Tongue (tissue), 3 donors: ENCODE measurements at places on chromosomes 2 and 18. TPM values are rescaled to one million over a fixed set of nuclear protein-coding genes. Genes with fewer than 3 reads are reported as not detected.
A peak's percentile ranks its signal among the peaks of the same experiment; 100 is the strongest.

The LINC00305 gene
- not detected for total RNA-seq

GRCh38 chr2:117771969-117772630 is 42.4 kb upstream of the DDX18 start:
- peak; percentile 59 for DNase-seq

The BOLA3 gene
- 38.4 TPM for total RNA-seq

DNA sequence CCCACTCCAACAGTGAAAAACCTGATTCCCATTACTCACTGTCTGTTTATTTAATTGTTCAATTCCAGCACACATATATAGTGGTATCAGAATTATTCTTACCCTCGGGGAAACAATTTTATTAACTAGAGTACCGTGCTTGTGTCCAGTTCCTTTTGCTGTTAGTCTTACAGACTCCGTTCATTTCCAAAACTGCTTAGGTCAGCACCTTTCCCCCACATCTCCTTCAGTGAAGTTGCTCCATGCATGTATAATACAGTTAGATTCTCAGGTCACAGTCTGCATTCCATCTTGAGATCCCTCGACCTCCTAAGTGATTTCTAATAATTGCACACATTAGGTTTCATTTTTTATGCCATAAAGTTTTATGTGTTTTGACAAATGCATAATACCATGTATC is 56.3 kb upstream of the ZNF521 start:
- no peak for DNase-seq

- peak; percentile 60 for DNase-seq
These were observed 1.2 kb downstream of the RAPH1 start for GRCh38 chr2:203533676-203534591.

The CDCA7 gene
- total RNA-seq: 14.4 TPM

GRCh38 chr2:201260302-201260800 is at the start of gene CASP8:
CASP8 (plus strand) TSS chr2:201260536; CDS start chr2:201266487, 5,951 bp downstream.
- no peak for DNase-seq

- peak; percentile 91 for DNase-seq
These were observed 677 bp upstream of the MC2R start for GRCh38 chr18:13915995-13916431.

DNA sequence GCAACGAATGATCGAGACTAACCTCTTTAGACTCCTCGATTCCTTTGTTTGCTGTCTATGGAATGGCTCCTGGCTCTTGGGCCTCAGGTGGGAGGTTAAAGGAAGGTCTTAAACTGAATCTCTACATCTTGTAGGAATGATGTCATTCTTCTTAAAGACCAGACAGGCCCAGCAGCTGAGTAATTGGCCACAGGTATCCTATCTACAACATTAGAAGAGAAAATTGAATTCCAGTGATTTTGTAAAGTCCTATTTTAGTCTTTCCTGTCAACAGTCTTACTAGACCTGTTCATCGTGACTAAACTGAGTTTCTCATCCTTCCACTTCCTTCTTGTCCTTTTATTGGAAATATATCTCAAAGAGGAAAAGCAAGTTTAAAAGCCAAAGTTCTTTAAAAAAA is 274.8 kb downstream of the ALPK2 start:
- no peak for DNase-seq

DNA sequence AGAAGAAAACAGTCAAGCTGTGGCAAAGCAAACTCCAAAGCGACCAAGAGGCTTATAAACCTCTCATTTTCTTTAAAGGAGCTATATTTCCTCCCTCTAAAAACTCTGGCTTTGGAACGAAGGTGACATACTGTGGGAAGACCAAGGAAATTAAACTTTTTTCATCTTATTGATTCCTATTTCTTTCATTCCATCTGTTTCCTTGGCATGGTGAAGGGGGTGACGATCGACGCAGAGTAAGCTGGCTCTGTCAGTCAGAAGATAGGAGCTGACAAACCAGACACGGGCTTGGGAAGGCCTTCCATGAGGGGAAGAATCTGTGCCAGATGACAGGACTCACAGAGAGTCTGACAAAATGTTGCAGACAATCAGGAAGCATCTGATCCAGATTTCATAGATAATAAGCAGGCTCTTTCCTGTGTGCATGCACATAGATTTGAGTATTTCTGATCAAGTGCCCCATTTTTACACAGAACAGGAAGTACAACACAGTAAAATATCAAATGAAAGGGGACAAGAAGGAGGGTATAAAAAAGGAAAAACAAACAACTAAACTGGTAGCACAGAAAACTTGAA is 261.7 kb downstream of the SATB2 start:
- DNase-seq: no peak

The SERPINB11 gene
- total RNA-seq: 1.0 TPM

DNA sequence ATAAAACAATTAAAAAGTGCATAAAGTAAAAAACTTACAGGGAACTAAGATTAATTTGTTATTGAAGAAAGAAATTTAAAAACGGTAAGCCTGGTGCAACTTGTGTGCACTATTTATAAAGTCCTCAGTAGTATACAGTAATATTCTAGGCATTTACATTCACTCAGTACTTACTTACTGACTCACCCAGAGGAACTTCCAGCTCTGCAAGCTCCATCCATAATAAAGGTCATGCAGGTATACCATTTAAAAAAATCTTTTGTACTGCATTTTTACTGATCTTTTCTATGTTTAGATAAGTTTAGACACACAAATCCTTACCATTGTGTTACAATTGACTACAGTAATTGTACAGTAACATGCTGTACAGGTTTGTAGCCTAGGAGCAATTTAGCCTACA is 51.5 kb upstream of the NXPH2 start:
- DNase-seq: no peak

DNA sequence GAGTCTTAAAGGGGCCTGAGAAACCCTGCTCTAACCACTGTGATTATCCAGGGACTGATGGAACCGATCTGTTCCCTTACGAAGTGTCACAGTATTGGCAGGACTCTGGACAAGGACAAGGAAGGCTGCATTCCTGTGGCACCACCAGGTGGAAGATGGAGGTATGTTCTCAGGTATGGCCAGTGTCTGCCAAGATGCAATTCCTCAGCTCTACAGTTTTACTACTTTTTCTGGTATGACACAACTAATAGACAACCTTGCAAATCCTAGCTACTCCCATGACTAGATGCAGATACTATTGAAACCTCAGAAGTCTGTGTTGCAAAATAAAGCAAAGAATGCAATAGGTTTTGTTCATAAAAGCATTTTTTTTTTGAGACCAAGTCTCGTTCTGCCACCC is 14.6 kb downstream of the RAB31 start:
- no peak for DNase-seq

The ZBTB7C gene
- total RNA-seq: 17.8 TPM

DNA sequence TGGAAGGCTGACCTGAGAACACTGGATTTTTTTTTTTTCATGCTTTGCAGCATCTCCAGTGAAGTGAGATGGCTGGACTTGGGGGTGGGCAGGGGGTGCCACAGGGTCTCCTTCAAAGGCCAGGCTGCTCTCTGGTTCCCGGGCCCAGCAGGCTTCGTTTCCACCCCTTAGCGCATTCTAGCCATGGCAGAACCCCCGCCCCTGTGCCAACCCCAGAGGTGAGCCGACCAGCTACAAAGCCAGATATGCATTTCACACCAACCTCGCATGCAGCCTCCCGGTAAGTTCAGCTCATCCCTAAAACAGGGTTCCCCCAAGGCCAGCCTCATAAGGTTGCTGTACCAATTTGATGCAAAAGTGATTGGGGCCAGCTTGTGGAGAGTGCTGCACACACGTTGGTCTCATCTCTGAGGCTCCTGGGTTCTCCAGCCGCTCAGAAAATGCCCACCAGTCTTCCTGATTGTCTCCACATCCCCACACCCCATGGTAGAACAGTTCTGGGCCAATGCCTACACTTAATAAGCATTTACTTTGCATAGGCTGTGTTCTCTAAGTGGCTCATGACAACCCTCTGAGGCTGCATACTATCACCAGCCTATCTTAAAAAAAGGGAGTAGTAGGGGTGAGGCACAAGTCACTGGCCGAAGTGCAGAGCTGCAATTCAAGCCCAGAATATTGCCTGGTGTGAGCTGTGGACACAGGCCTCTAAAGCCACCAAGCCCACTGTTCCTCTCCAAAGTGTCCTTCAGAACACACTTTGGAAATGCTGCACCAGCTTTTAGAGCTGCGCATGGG is 23.3 kb downstream of the SMAD7 start:
- no peak for DNase-seq

The DTNA gene
- total RNA-seq: 105 TPM

The LYG2 gene
- total RNA-seq: not detected

- DNase-seq: no peak
These were observed 78.8 kb downstream of the ANKRD12 start for GRCh38 chr18:9215221-9215933.

The PXDN gene
- total RNA-seq: 189 TPM

The C2orf80 gene
- not detected for total RNA-seq

The ADD2 gene
- total RNA-seq: 2.8 TPM

The ACTG2 gene
- 7.9 TPM for total RNA-seq

The PSMA8 gene
- not detected for total RNA-seq

DNA sequence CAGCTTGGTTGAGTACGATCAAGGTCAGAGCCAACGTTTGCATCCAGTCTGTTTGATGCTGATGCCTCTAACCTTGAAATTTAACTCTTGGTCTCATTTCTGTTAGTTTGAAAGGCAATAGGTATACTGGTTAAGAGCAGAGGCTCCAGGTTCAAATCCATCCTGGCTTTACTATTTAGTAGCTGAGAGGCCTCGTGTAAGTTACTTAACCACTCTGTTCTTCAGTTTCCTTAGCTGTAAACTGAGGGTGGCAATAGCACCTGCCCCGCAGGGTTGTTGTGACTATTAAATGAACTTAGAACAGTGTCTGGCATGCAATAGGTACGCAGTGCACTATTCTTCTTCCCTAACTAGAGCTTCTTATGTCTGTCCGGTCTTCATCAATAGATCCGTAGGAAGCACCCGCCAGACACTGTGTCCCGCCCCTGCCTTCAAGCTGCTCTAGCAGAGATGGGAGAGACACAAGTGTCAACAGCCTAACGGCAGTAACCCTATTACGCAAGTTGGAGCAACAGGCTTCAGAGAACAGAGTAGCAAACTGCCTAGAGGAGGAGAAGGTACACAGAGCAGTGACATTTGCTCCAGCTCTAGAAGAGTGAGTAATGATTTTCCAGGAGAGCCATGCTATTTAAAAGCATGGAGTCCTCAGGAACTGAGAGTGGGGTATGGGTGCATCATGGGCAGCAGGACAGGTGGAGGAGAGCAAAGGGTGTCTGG is 62.7 kb upstream of the ST3GAL5 start:
- no peak for DNase-seq

- no peak for DNase-seq
These were observed 245.8 kb downstream of the DPP10 start for GRCh38 chr2:114688241-114688640.

DNA sequence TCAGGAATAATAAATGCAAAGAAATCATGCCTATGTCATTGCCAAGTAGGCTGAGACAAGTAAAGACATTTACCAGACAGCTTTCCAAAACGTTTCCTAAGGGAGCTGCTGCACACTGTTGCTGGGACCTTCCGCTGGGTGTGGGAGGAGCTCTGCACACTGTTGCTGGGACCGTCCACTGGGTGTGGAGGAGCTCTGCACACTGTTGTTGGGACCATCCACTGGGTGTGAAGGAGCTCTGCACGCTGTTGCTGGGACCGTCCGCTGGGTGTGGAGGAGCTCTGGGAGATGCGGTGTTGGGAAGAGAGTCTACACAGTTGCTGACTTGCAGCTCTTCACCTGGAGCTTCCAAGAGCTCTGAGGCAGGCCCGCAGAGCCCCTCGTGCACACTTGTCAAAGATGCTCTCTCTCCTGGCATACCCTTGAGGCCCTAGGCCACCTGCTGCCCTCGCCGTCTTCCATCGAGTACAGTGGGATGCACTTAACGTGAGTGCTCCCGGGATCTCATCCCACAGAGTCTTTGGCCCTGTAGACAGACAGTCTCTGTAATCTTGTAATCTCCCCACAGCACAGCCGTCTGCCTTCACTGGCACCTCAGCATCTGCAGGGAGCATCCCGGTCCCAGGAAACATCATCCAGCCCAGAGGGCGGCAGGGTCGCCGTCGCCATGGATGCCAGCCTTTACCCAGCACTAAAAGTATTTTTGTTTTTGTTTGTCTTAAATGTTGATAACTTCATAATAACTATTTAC is 51.4 kb downstream of the TRAPPC12 start:
- DNase-seq: no peak

The RNF138 gene
- total RNA-seq: 19.8 TPM

GRCh38 chr18:2635586-2635985 is 19.9 kb upstream of the SMCHD1 start:
- no peak for DNase-seq

DNA sequence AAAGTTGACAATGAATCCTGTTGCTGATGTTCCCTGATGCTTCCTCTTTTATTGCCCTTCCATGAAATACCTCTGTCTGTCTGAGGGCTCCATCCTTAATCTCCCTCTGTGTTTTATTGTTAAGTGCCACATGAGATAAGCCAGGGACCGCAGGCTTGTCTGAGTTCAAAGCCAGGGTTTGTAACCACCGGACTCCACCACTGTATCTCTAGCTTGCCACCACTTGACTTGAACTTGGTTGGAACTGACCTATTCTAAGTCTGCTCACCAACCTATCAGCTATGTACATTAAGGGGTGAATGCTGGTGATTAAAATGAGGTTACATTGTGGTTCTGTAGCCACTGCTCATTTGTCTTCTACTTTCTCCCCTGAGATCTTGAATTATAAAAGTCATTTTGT is 328.5 kb upstream of the ZEB2 start:
- DNase-seq: no peak
